ENCODE measurements at places on chromosomes 1 and 21.

DNA sequence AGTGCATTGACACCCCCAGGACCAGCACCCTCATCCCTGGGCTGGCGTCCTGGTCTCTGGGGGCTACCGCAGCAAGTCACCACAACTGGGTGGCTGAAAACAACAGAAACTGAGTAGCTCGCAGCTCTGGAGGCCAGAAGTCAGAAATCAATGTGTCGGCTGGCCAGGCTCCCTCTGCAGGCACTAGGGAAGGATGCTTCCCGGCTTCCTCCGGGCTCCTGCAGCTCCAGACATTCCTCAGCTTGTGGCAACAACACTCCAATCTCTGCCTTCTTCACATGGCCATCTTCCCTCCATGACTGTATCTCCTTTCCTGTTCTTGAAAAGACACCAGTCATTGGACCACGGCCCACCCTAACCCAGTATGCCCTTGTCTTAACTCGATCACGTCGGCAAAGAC, 224.2 kb downstream of the NPHP4 start:
- no peak for DNase-seq

DNA sequence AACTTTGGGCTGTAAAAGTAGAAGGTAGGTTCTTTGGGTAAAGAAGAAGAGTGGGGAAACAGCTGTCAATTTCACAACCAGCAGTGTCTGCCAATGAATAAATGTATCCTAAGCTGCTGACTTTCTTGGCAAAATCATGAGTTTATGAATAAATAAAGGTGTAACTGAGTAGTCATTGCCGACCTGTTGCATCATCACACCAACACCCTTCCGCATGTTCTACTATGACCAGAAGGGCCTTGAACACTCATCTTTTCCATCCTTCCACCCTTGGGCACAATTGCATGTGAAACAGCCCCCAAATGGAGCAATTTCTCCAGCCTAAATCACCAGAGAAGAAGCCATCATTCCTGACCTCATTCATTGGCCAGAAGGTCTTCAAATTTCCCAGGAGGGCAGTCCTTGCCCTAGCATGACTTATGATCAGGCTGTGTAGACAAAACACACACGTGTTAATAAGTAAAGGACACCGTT, 31.2 kb upstream of the QSOX1 start:
- DNase-seq: no peak

- no peak for DNase-seq
These were observed 39.0 kb upstream of the RUNX3 start for GRCh38 chr1:24968941-24969585.

GRCh38 chr1:198934901-198935305, 296.1 kb downstream of the PTPRC start:
- DNase-seq: peak; percentile 37

- DNase-seq: no peak
These were observed 15.6 kb downstream of the SH3BP5L start for GRCh38 chr1:248810000-248810726.

DNA sequence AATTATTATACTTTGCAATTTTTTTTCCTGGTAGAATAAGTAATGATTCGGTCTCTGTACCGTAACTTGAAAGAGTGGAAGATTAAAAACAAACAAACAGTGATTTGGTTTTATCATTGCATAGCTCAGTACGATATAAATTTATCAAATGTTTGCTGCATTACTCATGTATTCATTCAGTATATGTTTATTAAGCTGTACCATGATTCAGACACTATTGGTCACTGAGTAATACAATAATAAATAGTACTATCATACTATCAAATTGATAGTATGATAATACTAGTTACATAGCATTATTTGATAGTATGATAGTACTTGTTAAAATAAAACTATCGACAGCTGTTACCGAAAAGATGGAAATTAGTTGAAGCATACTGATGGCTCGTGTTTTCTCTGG, 12.1 kb downstream of the CENPF start:
- DNase-seq: no peak

DNA sequence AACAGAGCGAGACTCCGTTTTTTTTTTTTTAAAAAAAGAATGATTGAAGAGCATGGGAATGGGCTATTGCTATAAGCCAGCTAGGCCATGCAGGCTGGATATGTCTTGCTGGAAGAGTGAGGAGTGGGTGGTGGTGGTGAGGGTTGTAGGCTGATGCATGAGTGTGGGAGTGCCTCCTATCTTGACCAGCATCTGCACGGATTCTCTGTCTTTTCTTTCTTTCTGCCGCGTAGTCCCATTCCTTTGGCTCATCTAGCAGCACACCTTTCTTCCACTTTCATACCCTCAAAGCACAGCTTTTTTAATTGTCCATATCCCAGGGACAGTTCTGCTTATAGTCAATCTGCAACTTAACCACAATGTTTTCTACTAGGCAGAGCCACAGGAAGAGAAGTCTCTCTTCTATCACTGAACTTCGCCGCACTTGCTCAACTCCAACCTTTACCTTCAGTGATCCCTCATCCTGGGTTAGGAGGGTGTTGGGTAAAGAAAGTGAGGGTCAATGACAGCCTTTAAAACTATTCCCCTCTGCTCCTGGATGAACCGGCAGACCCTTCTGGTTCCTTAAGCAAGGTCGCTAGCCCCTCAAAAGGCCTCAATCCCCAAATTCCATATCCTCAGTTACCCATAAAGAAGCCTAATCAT, 15.2 kb downstream of the ADCY10 start:
- no peak for DNase-seq

- no peak for DNase-seq
These were observed 112.5 kb downstream of the PGBD5 start for GRCh38 chr1:230313453-230314141.

- no peak for DNase-seq
These were observed 4.7 kb upstream of the FTCD start for GRCh38 chr21:46159841-46160656.

DNA sequence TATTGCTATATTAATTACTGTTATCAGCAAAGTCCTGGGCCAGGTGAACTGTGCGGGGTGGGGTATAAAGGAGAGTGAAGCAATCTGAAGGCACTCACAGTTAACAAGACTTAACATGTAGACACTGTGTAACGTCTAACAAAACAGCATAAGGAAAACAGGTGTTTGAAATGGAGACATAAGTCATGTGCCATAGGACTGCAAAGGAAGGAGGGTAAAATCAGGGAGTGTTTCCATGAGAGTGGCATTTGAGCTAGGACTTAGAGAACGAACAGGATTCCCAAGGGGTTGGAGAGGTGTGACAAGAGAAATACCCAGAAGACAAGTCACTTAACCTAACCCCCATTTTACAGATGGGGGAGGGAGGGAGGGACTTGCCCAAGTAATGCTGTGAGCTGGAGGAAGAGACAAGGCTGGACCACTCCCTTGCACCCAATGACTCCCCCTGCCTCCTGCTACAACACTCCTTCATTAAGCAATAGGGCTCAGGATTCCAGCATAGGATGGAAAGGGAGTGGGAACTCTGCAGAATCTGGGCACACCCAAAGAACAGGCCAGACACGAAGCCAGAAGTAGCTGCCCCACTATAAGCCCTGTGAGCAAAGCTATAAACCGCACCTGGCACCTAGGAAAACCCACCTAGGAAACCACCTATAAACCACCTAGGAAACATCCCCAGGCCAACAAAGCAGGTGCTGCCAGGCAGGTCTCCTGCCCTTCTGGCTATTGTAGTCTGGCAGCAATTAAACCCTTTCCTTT, 6.6 kb downstream of the PEF1 start:
- no peak for DNase-seq

- DNase-seq: no peak
These were observed 18.9 kb downstream of the GPR137B start for GRCh38 chr1:236161230-236161629.

DNA sequence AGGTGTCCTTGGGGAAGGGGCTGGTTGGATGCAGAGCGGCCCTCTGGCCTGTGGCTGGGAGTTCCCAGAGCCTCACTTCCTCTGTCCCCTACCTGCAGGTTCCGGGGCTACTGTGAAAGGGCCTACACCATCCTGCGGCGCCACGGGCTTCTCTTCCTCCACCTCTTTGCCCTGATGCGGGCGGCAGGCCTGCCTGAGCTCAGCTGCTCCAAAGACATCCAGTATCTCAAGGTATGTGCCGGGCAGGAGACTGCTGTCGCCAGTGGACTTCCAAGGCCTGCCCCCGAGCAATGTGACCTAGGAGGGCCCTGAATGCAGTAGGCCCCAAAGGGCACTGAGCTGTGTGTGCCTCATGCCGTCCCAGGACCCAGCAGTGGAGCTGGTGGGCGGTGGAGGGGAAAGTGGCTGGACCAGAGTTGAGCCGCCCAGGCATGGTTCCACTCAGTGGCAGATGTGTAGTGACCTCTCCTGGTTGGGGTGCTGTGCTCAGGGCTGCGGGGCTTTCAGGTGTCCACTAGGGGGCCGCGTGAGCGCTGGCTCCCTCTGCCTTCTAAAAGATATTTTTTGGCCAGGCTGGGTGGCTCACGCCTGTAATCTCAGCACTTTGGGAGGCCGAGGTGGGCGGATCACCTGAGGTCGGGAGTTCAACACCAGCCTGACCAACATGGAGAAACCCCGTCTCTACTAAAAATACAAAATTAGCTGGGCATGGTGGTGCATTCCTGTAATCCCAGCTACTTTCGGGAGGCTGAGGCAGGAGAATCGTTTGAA, 73.4 kb downstream of the PIK3CD start:
- peak; percentile 59 for DNase-seq

DNA sequence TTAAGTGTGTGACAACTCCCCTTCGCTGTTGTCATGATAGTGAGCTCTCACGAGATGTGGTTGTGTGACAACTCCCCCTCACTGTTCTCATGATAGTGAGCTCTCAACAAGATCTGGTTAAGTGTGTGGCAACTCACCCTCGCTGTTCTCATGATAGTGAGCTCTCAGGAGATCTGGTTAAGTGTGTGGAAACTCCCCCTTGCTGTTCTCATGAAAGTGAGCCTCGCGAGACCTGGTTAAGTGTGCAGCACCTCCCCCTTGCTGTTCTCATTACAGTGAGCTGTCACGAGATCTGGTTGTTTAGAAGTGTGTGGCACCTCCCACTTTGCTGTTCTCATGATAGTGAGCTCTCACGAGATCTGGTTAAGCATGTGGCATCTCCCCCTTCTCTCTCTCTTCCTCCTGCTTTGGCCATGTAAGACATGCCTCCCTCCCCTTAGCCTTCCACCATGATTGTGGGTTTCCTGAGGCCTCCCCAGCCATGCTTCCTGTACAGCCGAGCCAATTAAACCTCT, 25.1 kb upstream of the LSS start:
- DNase-seq: peak; percentile 41

DNA sequence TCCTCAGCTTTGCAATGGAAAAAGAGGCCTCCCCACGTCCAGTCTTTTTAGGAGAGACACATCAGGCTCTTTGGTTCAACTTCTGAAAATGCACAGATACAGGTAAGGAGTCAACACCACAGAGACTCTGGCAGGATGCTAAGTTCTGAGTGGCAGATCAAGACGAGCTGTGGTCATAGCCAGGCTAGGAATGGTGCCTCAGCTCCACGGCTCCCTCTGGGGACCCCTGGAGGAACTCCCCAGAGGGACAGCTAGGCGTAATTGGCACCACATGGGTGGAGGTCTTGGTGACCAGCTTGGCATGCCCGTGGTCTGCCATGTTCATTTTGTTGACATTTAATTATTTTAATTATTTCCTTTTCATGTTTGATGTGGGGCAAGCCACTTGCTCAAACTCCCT, 206.1 kb downstream of the KAZN start:
- DNase-seq: no peak

DNA sequence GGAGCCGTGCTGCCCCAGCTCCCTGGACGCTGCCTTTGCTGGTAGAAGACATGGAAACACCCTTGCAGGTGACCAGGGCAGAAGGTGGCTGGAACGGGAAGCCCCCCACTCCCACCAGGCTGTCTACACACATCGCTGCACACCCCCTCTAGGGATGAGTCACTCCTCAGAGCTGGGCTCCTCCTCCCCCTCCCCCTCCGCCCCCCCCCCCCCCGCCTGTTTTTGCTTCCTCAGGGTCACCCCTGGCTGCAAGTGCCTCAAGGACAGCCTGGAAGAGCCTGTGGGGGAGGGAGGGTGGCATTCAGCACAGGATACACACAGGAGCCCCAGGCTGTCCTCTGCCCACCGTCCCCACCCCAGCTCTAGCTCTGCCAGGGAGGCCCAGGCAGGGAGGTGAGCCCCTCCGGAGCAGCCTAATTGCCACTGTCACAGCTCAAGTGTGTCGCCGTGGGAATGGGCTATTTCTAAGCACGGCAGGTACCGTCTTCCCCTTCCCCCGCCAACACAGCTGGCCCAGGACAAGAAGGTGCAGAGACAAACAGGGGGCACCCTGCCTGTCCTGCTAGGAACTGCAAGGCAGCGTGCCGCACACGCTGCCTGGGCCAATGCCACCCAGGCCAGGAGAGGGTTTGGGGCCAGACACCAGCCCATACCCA, 2.5 kb downstream of the FNDC10 start:
- no peak for DNase-seq

DNA sequence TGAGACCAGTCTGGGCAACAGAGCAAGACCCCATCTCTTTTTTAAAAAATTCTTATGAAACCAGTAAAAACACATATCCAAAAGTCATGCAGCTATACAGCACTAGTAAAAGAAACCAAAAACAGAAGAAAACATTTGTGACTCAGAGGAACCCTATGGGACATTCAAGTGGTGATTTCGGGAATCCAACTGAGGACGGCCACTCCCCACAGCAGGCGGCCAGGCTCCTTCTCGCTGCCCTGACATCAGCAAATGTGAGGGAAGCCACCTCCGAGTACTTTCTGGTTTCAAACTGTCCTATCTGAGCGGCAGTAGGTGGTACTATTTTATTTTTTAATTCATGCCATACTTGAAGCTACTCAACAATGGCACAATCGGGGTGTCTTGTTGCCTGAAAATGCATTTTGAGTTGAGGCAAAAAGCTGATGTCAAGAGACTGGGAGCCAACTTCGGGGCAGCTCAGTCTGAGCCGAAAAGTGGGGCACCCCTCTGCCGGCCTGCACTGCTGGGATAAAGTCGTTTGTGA, 3.3 kb downstream of the SUMO3 start:
- no peak for DNase-seq

GRCh38 chr1:15683345-15684039, 628 bp upstream of the PLEKHM2 start:
- DNase-seq: no peak

DNA sequence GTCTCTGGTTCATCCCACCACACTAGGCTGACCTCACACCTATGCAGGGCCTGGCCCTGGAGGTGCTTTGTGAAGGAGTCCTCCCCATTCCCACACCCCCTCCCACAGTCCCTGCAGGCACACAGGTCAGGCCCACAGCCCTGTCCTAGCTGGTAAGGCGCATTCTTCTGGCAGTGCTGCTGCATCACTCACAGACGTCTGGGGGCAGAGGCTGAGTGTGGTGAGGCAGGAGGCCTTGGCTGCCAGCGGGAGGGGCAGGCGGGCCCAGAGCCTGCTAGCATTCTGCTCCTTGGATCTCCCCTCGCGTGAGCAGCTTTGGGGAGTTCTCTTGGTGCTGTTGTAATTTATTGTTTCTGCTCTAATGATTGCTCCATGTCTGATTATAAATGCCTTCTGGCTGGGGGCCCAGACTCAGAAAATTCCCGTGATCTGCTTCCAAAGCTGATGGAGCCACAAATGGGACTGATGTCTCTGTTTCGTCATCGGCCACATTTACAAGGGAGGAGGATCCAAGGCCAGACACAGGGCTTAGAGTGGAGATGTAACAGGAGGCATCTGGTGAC, 62.9 kb downstream of the TRABD2B start:
- DNase-seq: no peak

All from activated CD4-positive, alpha-beta T cell treated with anti-CD3 and anti-CD28 coated beads, Interleukin-2, amount 50 U/mL, for 24 hours (primary cell).